IPS-NIHi11 (cell line): ENCODE measurements at places on chromosomes 6 and 20.

GRCh38 chr20:62549029-62549428 lies 73.2 kb upstream of the GATA5 start:
- no peak for DNase-seq

DNA sequence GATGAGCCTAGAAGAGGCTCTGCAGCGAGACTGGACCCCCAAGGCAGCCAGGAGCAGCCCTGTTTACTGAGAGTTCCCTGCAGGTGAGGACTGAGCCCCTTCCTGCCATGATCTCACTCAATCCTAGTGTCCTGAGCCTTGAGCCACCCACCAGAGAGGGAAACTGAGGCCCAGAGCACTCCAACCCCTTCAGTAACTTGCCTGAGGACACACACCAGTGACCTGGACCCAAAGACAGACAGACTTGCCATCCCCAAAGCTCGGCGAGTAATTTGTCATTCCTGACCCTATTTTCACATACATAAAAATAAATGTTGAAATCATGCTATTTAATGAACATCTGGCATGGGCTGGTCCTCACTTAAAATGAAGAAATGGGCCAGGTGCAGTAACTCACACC lies 16.7 kb downstream of the BMP7 start:
- no peak for DNase-seq

DNA sequence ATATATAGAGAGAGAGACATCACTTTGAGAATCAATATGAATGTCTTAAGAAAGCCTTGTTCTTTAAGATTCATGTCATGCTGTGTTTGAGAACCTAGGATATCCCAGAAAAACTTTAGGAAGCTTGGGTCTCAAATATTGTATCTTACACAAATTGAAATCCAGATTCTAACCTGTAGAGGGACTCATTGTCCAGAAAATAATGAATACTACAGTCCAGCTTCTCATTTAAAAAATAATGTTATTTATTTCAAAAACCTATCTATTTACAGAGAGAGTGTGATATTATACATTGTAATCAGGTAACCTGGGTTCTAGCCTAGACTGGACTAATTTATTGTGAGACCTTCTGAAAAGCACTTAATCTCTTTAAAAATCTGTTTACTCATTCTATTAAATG lies 4.2 kb downstream of the RFX6 start:
- DNase-seq = no peak

DNA sequence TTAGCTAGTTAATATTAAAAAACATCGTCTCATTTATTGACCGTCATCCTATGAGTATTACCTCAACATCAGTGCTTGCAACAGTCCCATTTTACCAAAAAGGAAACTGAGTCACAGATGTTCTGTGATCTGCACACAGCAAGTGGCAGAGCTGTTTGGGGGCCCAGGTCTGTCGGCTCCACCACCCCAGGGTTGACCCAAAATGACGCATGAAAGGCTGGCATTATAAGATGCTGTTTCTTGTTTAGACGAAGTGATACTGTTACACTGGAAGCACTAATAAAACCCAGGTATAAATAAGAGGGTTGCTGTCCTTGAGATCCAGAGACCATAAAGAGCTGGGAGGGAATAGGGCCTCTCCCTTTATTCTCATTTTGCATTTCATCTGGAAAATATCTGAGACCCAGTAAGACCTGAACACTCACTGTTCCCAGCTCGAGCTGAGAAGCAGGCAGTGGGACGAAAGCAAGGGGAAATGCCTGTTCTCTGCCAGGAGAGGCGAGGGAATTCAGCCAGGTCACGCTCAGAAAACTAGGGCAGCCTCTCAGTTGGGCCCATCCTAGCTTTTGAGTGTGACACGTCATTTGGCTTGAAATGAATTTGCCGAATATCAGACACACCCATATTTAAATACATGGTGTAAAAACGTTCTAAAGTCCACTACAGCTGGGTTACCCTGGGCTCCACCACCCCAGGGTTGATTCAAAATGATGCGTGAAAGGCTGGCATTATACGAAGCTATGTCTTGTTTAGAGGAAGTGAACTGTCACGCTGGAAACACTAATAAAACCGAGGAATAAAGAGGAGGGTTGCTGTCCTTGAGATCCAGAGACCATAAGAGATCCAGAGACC lies 1.4 kb upstream of the MICAL1 start:
- DNase-seq = no peak

- DNase-seq = no peak
Observed at GRCh38 chr6:169975286-169975685, 223.9 kb downstream of the ERMARD start.

DNA sequence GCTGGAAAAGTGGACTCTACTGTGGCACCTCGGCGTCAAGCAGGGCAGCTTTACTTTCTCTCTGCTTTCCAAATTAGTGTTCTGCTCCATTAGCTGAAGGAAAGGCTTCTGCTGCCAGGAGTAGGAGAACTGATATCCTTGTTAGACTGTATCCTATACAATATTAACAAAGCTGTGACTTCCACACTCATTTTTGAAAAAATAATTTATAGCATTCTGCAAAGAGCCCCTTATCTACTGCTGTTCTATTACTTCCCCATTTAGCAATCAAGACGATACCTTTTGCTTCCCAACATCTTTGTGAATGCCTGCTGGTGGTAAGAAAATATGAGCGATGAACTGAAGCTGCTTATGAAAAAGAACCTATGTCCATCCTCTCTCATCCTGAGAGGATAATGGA lies 151.1 kb downstream of the UBE3D start:
- DNase-seq = no peak

DNA sequence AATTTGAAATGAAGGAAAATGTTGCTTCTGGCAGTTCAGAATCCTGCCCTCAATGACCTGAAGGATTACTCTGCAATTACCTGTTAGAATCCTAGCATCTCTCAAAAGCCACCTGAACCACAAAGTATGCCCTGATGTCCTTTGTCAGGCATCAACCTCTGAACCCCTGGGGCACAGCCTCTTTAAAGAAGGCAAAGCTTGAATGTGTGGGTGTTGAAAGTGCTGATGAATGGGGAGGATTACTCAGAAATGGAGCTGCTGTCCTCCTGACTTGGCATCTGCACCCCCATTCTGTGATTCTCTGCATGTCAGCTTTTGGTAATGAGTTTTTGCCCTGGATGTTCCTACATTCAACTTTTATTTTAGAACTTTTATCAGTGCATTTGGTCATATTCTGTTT lies 179.2 kb downstream of the PKHD1 start:
- DNase-seq = peak; percentile 5

DNA sequence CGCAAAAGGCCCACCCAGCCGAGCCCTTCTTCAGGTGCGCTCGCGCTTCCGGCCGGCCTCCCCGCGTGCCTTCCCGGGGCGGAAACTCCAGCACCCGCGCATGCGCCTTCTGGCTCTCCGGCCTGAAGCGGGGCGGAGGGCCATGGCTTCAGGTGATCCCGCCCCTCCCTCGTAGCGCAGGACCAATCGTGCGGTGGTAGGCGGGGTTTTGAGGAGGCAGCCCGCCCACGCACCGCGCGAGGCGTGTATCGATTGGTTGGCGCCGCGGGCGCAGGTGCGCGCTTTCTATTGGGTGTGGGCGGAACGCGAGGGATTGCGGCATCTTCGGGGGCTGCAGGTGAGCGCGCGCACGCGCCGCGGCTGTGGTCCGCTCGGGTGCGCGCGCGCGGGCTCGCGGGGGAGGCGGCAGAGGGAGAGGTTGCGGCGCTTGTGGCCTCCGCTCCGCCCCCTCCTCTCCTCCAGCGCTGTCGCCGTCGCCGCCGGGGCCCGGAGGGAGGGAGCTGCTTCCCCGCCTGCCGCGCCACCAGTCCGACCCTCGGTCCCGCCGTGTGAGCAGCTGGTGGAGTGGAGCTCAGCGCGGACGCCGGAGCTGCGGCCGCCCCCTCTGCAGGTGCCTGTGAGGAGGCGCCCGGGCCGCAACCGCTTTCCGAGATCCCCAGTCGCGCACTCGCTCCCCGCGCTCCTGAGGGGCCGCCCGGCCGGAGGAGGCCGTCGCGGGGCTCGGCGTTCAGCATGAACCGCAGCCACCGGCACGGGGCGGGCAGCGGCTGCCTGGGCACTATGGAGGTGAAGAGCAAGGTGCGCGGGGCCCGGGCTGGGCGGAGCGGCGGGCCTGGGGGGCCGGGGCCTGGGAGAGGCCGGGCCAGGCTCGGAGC lies at the start of gene PARD6B:
TSS of gene PARD6B (plus strand) at position 526 of the 875 bp plus-strand sequence. CDS start at position 733, 207 bp downstream.
- peak; percentile 98 for DNase-seq

- DNase-seq = no peak
Observed at GRCh38 chr6:127900935-127901334, at the start of gene THEMIS. Gene THEMIS, minus strand, starts transcription at chr6:127901058. Its CDS starts 126 bp downstream, at chr6:127900932.

GRCh38 chr6:99614430-99615186 lies 8.0 kb downstream of the PRDM13 start:
- peak; percentile 47 for DNase-seq

- peak; percentile 29 for DNase-seq
Observed at GRCh38 chr6:139291813-139292619, at the start of gene TXLNB. Gene TXLNB, minus strand, starts transcription at chr6:139291998. Its CDS starts 3,099 bp downstream, at chr6:139288899.

GRCh38 chr20:35870541-35871258 lies 83.6 kb downstream of the SCAND1 start:
- DNase-seq = no peak

DNA sequence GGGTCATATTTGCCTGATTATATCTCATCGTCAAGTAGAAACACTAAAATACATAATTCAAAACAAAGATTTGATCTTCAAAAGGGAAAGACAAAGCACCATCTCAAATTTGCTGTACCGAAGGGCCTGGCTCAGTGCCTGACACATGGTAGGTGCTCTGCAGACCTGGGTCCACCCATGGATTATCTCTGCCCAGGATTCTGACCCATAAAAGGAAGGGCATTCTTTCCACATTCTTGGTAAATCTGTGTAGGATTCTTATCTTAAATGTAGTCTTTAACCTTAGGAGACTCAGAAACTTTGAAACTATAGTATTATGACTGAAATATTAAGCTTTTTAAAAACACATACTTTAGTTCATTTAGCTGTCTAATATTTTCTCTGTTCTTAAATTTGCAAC lies 274.1 kb upstream of the FLRT3 start:
- DNase-seq = no peak

- no peak for DNase-seq
Observed at GRCh38 chr20:24607402-24607801, 138.0 kb downstream of the SYNDIG1 start.

- DNase-seq = no peak
Observed at GRCh38 chr6:169131390-169131789, 122.3 kb downstream of the THBS2 start.
